ENCODE measurements at places on chromosomes 2 and 18.

GRCh38 chr2:691821-692761, 14.9 kb upstream of the TMEM18 start:
- no peak for DNase-seq

- no peak for DNase-seq
Measured at GRCh38 chr2:147198651-147199171, 646.1 kb upstream of the ACVR2A start.

- DNase-seq, result peak; percentile 18
Measured at GRCh38 chr18:8609659-8610458, 622 bp downstream of the RAB12 start.

GRCh38 chr2:200318940-200319435, 12.5 kb downstream of the SPATS2L start:
- no peak for DNase-seq

GRCh38 chr2:10475221-10475722, 27.1 kb upstream of the ODC1 start:
- DNase-seq, result no peak

DNA sequence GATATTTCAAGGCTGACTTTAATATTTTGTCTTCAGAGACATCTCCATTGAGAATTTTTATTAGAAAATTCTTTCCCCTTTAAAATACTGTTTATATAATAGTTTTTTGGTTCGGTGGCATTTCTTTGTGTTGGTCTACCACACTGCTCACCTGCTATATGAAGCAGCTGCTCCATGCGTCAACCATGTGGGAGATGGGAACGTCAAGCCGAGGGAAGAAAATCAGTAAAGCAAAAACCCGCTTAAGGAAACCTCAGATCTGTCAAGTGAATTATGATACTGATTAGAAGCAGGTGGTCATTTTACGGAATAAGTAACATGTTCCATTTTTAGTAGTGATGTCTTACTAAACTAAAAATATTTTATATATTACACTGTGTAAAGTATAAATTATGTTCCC, 5.6 kb upstream of the TMEM17 start:
- no peak for DNase-seq

DNA sequence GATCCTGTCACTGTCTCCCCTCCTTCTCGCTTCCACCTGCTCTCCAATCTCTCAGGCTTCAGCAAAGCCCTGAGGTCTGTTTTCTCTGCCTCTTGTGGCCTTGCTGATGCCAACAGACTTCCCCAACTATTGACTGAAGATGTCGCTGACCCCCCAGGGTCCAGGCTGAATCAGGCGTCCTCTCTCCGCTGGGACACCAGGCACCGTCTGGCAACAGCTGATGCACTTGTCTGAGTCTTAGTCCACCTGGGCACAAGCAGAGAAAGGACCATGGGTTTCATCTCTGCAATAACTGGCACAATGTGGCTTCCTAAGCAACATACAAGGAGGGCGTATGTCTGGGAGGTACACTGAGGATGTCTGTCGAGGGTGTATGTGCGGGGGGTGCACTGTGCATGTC, 248.7 kb upstream of the MYT1L start:
- no peak for DNase-seq

DNA sequence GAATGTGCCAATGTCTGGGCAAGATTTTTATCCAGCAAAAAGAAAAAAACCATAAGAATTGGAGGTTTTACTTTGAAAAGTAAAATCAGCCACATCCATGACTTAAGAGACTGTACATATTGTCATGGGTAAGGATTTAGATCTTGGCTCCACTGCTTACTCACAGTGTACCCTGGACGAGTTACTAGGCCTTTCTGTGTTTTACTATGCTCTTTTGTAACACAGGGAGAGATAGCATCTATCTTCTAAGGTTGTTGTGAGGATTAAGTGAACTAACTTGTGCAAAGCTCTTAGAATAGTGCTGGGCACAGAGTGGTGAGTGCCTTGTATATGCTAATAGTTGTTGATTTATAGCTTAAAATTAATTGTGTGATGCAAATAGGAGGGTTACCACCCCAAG, 255.9 kb downstream of the NEDD4L start:
- DNase-seq, result no peak

DNA sequence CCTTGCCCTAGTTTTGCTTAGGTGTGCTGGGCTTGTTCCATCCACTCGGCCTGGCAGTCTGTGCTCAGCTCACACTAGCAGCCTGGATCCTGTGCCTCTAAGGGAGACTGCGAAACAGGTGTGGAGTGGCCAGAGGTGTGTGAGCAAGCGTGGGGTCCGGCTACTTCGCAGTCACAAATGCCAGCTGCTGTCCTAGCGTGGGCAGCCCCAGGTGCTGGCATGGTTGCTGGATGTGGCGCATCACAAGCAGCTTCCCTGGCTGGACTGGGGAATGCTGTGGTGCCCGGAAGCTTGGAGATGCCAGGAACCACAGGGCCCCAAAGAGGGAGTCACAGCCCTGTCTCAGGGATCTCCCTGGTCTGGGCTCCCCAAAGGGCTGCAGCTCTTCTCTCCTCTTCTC, 119.0 kb upstream of the TMEFF2 start:
- DNase-seq, result no peak

DNA sequence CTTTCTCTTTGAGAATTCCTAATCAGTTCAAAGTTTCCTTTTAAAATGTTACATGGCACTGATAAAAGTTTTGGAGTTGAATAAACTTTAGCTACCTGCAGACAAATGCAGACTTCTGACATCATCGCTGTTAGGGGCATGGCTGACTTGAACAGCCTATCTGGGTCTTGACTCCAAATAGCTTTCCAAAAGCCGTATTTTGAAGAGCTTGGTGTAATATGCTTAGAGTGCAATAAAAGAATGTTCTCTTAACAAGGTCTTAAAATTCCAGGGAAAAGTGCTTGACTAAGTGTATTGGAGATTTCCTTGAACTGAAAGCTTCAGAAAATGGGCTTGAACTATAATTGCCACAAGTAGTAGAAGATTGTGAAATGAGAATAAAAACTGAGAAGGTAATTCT, 342.9 kb upstream of the DCC start:
- DNase-seq, result no peak

DNA sequence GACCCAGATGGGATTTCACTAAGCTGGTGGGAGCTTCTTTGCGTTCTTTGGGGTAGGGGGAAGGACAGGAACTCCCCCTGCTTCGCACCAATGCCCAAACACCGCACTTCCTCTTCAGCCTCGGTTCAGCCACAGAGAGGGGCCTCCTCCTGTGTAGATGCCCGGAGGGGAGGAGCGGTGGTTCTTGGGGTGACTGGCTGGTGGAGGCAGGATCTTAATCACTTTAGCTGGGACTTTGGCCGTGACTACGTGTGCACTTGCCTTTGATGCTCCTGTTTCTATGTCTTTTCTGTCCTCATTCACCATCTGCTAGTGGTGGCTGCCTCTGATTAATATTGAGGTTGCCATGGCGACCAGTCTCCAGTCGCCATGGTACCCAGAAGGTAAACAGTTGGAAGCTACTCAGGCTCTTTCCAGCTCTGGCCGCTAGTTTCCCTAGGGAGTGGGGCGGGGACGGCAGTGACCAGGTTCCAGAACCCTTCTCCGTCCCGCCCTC, 1.9 kb downstream of the CNGA3 start:
- DNase-seq, result peak; percentile 21

DNA sequence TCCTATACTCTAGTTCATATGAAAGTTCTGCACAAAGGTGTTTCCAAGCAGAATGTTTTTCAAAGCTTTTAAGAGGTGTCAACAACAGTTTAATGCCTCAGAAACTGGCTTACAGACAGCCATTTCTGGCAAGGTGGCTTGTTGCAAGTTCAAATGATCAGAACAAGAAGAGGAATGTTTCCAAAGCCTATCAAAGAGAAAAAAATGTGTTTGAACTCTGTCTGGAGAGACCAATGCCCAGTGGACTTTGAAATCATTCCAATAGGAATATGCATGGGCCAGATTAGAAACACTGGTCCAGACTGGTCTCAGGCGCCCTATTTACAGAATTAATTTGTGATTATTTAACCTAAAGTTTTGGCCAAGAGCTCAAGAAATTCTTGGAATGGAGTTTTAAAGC, 106.2 kb downstream of the CPS1 start:
- no peak for DNase-seq

Measured in SW480 (cell line).